ENCODE measurements at places on chromosomes 16 and 17.

GRCh38 chr16:72944757-72945485 lies 103.0 kb downstream of the ZFHX3 start:
- DNase-seq: no peak

- DNase-seq: no peak
These were observed 24.7 kb upstream of the KIFC3 start for GRCh38 chr16:57826706-57827625.

DNA sequence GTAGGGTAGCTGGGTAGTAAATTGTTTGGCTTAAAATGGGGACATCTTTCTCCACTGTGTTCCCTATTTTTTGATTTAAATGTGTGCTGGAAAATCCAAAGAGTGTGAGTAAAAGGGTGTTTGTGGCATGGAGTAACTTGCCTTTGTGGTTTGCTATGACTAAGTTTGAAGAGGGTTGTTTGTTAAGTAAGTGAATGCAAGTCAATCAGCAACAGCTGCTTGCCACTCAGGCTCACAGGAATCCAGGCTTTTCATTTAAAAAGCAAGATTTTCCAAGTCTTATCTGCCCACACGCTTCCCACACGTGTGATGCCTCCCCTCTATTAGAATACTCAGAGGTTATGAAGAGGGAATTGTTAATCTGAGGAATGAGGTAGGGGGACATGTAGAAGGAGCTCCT lies 847.7 kb upstream of the RBFOX1 start:
- DNase-seq: no peak

DNA sequence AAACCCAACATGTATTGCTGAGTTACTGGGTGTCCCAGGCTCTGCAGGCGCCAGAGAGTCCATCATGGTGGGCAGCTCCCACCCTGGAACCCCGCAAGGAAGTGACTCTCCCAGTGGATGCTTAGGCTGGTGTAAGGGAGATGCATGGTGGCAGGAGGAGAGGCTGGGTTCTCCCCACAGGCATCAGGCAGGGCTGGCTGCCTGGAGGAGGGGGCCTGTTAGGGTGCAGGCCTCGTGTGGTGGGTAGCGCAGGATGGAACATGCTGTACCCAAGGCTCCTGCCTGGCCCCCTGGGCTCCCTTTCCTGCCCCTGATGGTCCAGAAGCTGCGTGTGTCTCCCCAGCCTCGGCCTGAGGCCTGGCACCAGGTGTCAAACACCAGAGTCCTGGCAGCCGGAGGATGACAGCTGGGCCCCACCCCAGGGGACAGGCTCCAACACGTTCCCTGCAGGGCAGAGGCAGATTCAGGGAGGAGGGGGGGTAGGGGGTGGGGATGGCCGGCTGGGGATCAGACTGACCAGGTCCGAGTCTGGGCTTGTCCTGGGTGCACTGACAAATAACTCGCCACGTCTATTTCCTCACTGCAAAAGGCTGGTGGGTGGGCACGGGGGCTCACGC lies 40.2 kb upstream of the CIBAR2 start:
- DNase-seq: peak; percentile 41

Measured in NAMALWA (cell line).